CD4-positive, alpha-beta T cell treated with Interleukin-4 for 1 hour (primary cell): ENCODE measurements at places on chromosomes 5 and 9.

- DNase-seq = no peak
Observed at GRCh38 chr5:67173959-67174358, 22.6 kb downstream of the CD180 start.

DNA sequence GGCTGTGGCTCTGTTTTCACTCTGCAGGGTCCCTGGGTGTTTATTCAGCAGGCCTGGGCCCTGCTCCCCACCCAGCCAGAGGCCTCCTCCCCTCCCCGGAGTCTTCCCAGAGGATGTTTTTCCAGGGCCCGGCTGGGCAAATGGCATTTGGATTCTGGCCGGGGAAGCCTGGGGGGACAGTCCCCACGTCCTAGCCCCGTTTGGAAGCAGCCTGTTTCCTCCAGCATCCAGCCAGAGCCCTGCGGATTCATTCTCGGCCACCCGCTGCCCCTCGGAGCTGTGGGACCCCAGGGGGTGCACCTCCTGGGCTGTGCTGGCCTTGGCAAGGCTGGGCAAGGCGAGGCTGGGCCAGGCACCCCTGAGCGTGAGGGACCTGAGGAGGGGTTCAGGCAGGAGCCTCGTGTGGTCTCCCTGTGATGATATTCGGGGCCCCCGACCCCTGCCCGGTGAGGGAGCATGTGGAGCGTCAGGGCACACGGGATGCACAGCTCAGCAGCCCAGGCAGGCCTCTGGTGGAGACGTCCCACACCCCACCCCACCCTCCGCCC, 48.8 kb upstream of the EGFL7 start:
- no peak for DNase-seq

DNA sequence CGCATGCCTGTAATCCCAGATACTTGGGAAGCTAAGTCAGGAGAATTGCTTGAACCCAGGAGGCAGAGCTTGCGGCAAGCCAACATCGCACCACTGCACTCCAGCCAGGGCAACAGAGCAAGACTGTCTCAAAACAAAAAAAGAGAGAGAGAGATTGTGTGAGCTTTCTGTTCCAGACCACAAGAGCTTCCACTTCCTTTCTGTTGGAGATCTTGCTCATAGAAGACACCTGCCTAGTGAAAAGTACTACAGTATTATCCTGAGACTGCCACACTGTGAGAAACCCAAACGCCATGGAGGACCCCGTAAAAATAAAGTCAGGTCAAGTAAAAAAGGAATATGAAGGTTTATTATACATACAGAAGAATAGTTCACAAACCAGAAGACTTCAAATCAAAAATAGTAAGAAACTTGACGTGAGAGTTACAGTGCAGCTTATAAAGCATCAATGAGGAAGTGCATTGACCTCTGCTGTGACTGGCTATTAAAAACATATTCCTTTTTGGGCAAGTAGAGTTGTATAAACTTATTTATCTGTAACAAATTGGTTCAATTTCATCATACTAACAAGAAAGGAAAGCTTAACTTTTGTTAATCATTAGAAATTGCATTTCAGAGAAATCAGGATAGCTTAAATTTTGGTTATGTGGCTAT, 4.3 kb upstream of the EMB start:
- peak; percentile 51 for DNase-seq

- DNase-seq = no peak
Observed at GRCh38 chr5:109125755-109126429, 283.9 kb downstream of the PJA2 start.

DNA sequence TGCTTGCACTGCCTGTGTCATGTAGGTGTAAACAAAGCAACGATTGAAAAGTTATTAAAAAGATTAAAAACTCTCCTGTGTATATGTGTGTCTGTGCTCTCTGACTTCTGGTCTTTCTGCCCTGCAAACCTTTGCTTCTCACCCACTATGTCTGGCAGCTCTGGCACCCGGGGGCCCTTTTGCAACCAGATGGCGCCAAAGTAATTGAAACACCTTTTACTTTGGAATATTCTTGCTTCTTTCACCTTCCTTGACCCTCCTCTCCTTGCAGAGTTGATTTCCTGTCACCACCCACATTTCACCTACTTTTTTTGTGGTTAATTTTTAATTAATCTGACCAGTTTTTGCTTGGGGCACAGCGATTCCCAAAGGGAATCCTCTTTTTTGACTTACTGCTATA, 275.5 kb downstream of the ARHGEF28 start:
- no peak for DNase-seq

DNA sequence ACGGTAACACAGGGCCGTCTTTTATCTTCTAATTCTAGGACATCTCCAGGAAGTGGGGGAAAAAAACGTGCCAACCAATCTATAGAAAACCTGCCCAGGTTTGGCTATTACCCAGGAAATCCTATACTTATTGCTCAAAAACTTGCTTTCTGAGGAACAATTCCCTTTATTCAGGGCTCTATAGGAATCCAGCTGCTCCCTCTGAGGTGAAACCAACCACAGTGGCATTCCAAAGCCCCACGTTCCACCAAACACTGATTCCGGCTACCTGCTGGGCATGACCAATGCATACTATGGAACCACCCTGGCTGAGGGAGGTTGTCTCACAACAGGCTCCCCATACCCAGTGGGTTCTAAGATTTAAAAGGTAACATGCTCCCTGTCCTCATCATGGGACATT, 57.6 kb downstream of the GLIS3 start:
- no peak for DNase-seq

DNA sequence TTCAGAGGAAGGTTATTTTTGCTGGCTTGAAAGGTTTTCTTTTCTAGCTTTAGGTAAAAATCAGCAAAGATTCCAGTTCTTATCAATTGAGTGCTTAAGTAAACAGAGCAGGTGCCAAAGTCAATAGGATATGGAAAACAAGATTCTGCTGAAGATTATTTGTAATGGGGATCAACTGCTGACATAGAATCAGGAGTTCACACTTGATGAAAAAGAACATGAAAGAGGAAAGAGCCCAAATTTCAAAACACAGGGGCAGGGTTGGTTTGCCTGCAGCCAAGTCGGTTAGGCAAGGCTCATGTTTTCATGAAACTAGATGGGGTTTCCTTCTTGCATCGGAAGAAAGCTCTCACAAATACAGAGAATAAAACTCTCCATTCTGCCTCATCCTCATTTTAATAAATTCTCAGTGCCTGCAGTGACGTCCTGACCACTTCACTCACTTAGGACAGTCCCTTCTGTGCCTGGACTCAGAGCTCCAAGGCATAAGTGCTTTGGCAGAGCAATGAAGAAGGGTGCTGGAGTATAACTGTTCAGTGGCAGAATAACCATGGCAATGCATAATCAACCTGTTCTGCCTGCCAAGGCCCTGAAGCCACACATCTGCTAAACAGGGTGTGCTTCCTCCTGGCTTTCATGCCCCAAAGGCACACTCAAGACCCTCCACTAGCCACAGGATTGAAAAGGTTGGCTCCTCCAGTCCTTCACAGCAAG, 179.6 kb downstream of the GNAQ start:
- DNase-seq = no peak

DNA sequence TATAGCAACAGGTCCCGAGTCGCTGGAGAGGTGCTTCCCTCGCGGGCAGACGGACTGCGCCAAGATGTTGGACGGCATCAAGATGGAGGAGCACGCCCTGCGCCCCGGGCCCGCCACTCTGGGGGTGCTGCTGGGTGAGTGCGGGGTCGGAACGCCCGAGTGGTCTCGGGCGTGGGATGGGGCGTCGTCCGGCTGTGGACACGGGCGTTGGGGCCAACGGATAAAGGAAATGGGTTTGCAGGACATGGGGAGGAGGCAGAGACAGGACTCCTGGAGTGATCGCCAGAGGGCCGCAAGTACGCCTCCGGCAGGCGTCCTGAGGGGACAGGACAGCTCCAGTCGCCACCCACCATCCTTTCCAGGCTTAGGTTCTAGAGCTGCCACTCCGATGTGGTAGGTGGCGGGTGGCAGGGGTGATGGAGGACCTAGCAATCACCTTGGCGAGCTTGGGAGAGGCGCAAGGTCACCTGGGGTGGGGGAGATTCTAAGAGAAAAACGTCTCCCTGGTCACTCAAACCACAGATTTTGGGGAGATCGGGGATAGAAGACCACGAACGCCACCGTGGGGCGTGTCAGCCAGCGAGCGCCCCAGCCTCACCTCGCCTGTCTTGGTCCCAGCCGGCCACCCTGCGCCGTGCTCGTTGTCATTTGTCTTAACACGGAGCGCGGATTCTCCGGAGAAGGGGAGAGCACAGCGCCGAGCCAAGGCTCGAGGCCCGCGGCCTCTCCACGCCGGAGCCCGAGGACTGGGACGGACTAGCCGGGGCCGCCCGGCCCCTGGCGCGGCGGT, 922 bp downstream of the LMX1B start:
- DNase-seq = no peak

DNA sequence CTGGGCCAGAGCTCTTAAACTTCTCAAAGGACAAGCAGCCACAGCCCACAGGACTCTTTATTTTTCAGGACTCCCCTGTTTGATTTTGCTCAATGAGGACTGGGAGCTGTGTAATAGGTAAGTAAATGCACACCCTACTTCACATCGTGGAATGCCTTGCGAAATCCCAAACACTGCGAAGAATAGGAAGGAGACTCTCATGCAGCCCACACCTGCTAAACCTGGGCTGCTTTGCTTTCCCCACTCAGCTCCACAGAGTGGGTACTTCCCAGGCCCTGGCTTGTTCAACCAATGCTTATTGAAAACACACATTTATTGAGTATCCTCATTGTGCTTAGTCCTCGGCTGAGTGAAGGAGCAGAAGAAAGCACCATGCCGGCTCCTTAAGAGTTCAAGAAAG, 103.3 kb upstream of the FSTL4 start:
- no peak for DNase-seq

- DNase-seq = no peak
Observed at GRCh38 chr9:107466826-107467225, 22.7 kb downstream of the KLF4 start.

DNA sequence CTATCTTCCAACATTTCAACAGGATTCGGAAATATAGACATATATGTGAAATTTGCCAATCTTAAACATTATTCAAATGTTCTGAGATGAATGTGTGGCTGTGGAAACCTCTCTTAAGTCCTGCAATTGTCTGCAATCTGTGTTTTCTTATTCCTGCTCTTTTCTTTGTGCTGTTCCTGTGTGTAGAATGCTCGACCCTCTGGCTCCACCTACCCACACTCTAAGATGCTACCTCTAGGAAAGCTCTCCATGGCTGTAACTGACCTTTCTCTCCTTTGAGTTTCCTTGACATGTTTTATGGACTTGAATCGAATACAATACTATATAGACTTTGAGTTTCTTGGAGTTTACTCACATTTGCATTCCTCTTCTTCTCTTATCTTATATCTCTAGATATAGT, 120.6 kb upstream of the ASTN2 start:
- no peak for DNase-seq

- DNase-seq = no peak
Observed at GRCh38 chr5:174706997-174707572, 17.3 kb upstream of the MSX2 start.

DNA sequence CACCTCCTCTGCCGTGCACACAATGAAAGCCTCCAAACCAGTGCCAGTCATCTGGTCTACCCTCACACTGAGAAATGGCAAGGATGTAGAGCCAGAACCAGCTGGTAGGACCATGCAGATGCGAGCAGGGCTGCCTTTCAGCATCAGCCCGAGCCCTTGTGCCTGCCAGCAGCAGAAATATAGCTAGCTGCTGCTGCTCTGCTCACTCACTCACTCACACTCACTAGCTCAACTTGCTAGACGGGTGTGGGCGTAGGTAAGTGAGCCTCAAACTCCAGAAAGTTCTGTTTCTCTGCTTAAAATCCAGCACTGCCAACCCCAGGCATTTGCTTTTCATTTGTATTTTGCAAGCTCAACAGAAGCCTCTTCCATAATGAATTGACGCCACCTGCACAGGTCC, 114.0 kb downstream of the DRD1 start:
- no peak for DNase-seq

GRCh38 chr9:95721061-95721531, 154.4 kb upstream of the ERCC6L2 start:
- DNase-seq = no peak

DNA sequence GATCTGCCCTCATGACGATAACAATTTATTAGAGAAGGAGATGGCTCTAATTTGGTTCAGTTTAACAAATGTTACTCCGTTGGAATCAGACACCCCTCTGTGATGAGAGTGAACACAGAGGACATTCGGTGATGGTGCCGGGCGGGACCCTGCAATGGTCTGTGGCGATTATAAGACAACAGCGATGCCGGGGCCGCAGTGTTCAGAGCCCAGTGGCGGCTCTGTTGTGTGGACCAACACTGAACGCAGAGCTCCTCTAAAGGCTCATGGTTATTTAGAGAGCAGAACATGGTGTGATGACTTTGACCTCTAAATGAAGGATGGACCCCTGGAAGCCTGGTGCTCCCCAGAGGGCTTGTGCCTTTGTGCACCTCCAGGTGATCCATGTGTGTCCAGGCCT, 21.2 kb downstream of the UBE2QL1 start:
- DNase-seq = no peak

DNA sequence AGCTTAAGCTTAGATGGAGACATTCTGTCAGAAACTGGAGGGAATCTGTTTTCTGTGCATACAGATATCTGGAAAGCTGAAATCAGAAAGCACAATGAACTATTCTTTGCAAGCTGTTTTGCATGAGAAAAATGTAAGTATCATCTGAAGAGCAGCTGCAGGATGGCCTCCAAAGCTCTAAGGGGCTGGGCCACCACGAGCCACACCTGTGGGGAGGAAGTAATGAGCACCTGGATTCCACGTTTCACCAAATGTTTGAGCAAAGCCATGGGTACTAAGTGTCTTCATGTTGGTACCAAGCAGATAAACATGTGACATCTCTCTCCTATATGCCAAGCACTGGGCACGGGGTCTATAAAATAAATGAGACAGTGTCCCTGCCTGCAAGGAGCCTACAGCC, 199.3 kb downstream of the TTLL11 start:
- no peak for DNase-seq

GRCh38 chr9:83596899-83597504, 25.9 kb upstream of the IDNK start:
- DNase-seq = peak; percentile 15

DNA sequence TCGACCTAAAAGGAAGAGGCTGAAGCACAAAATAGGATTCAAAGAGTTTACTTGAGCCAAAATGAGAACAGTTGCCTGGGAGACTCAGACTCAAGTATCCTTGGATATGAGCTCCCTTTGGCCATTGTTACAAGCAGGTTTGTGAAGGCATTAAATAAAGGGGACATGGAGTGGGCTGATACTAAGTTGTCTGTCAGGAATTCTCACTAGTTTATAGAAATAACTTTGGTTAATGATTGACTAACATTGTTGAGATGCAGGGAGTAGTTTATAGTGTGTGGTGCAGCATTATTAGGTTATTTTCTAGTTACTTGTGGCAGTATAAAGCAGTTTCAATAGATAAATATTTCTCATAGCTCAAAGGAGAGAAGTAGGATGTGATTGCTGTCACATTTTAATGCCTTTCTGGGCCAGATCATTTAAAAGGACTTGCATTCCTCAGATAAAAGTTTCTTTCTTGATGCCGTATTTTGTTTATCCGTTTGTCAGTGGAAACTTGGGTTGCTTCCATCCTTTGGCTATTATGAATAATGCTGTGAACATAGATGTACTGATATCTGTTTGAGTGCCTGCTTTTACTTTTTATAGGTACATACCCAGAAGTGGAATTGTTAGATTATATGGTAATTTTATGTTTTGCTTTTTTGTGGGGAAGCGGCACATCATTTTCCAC, 9.1 kb downstream of the AP3S1 start:
- no peak for DNase-seq
